ENCODE measurements at places on chromosomes 6 and 20.

- DNase-seq: no peak
Observed at GRCh38 chr20:10584371-10584770, 89.4 kb downstream of the JAG1 start.

- no peak for DNase-seq
Observed at GRCh38 chr6:11236076-11236750, 3.7 kb upstream of the NEDD9 start.

DNA sequence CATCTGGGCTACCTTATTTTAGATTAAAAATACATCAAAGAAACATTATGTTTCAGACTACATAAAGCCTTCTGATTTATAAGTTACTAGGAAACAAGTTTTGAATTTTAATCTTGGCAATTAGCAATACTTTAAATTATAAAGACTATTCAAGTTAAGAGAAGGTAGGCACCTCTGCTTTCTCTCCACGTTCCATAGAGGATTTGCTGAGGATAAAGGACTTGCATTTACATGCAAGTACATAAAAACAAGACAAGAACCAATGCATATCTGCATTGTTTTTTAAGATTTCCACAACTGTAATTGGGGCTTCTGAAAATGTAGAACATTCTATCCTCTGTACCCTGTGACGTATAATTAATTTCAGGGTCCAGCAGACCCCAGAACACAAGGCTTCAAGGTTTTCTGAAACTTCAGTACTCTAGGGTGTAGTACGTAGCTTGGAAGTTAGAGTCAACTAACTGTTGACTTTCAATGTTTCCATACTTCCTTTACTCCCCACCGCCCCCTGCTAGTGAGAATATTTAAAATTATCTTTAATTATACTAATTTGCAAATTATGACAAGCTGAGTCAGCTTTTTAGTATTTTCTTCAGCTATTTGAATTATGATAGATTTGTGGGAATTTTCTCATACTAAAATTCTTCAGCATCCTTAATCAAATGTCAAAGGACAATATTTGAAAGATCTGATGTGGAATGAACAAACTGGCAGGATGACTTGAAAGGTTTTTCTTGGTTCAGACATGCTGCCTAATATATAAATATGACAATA is 82.8 kb downstream of the PKIB start:
- DNase-seq: no peak

- DNase-seq: no peak
Observed at GRCh38 chr6:145904868-145905267, 59.3 kb downstream of the SHPRH start.

DNA sequence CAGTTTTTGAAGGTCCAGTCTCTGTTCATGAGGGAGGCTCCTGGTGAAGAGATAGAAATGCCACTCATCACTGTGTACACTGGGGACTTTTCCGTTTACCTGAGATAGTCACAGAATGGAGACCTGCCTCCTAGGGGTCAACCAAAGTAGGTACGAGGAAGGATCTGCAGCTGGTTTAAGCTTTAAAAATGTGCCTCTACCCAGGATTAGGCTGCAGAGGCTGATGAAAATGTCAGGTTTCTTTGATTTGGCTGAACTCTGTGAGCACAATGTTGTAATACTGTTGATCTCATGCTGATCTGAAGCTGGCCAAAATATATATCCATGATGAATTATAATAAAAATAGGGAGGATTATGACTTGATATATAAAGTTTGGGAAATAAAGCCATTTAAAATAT is 182.7 kb downstream of the ADAT2 start:
- no peak for DNase-seq

GRCh38 chr6:123829302-123829953 is 25.8 kb downstream of the NKAIN2 start:
- DNase-seq: no peak

DNA sequence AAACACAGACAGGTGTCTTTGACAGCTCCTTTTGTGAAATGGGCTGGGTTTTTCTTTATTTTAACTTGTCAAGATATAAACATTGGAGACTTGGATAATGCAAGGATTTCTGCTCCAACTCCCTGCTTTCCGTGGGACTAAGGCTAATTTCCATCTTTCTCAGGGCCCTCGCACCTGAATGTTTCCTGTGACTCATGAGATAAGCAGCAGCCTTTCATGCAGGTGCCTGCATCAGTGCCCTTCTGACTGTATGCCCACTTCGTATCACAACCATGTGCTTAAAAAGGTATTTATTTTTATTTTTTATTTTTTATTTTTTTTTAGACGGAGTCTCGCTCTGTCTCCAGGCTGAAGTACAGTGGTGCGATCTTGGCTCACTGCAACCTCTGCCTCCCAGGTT is 736.1 kb downstream of the DOK5 start:
- DNase-seq: no peak
